Activated naive CD4-positive, alpha-beta T cell treated with anti-CD3 and anti-CD28 coated beads for 36 hours (primary cell): ENCODE measurements at places on chromosomes 4 and X. TPM values are rescaled to one million over a fixed set of nuclear protein-coding genes. Genes with fewer than 3 reads are reported as not detected.

HOPX gene
- total RNA-seq: 14.7 TPM

DMP1 gene
- not detected for total RNA-seq

GRCh38 chr4:37665333-37666320 lies 20.5 kb downstream of the RELL1 start:
- H3K4me3 ChIP-seq: no peak overlapping the region
- no peak for DNase-seq
- no peaks in the 10 kb centered on the region for H3K27me3 ChIP-seq
- H3K27ac ChIP-seq: no peak overlapping the region
- H3K4me1 ChIP-seq: peaks cover 41% of the 10 kb centered on the region

- no peak overlapping the region for H3K27ac ChIP-seq
- H3K27me3 ChIP-seq: no peaks in the 10 kb centered on the region
- no peaks in the 10 kb centered on the region for H3K4me1 ChIP-seq
- no peaks in the 10 kb centered on the region for H3K36me3 ChIP-seq
- H3K4me3 ChIP-seq: no peak overlapping the region
Observed at GRCh38 chr4:91304292-91304691, 999.5 kb upstream of the GRID2 start.

GRCh38 chrX:55996649-55997048 lies 235.5 kb upstream of the KLF8 start:
- no peak overlapping the region for H3K4me3 ChIP-seq
- H3K36me3 ChIP-seq: peaks cover 10% of the 10 kb centered on the region
- no peaks in the 10 kb centered on the region for H3K4me1 ChIP-seq
- no peak overlapping the region for H3K27ac ChIP-seq
- no peaks in the 10 kb centered on the region for H3K27me3 ChIP-seq

DNA sequence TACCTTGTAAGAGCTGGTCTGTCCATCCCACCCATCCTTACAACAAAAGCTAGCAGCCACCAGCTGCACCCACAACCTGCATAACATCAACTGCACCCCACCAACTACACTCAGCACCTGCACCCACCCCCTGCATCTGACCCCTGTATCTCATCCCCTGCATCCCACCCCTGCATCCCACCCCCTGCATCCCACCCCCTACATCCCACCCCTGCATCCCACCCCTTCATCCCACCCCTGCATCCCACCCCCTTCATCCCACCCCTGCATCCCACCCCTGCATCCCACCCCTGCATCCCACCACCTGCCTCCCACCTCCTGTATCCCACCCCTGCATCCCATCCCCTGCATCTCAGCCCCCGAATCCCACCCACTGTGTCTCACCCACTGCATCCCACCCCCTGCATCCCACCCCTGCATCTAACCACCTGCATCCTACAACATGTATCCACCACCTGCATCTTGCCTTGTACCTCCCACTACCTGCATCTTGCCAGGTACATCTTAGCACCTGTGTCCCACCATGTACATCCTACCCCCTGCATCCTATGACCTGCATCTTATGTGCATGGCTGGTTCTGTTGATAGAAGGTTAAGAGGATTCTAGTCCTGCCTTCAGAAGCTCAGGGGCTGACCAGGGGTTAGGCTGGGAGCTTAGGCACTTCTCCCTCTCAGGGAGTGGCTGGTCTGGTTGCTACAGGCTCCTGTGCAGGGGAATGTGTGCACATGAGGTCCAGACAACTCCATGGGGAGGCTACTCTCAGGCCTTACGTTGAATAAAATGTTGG lies 9.4 kb downstream of the TMEM271 start:
- no peak overlapping the region for H3K27ac ChIP-seq
- H3K36me3 ChIP-seq: no peaks in the 10 kb centered on the region
- H3K4me3 ChIP-seq: no peak overlapping the region
- no peak for DNase-seq
- H3K27me3 ChIP-seq: peaks cover 14% of the 10 kb centered on the region

- H3K4me1 ChIP-seq: no peaks in the 10 kb centered on the region
- no peak for DNase-seq
- no peak overlapping the region for H3K4me3 ChIP-seq
- no peak overlapping the region for H3K27ac ChIP-seq
- peaks cover 15% of the 10 kb centered on the region for H3K27me3 ChIP-seq
Observed at GRCh38 chr4:107808572-107808971, 16.2 kb upstream of the SGMS2 start.

- H3K4me1 ChIP-seq: no peaks in the 10 kb centered on the region
- DNase-seq: no peak
- no peak overlapping the region for H3K4me3 ChIP-seq
- H3K27ac ChIP-seq: no peak overlapping the region
- no peaks in the 10 kb centered on the region for H3K36me3 ChIP-seq
Observed at GRCh38 chr4:76637712-76638361, 202.8 kb downstream of the SHROOM3 start.

- no peak overlapping the region for H3K27ac ChIP-seq
- no peaks in the 10 kb centered on the region for H3K4me1 ChIP-seq
- no peaks in the 10 kb centered on the region for H3K27me3 ChIP-seq
- H3K36me3 ChIP-seq: no peaks in the 10 kb centered on the region
Observed at GRCh38 chrX:143781103-143781502, 60.6 kb upstream of the SPANXN2 start.

- no peak for DNase-seq
- no peak overlapping the region for H3K4me3 ChIP-seq
- no peaks in the 10 kb centered on the region for H3K4me1 ChIP-seq
Observed at GRCh38 chrX:42519666-42520231, 258.2 kb downstream of the PPP1R2C start.

- no peaks in the 10 kb centered on the region for H3K36me3 ChIP-seq
- no peak overlapping the region for H3K27ac ChIP-seq
- no peaks in the 10 kb centered on the region for H3K27me3 ChIP-seq
Observed at GRCh38 chr4:179880756-179881155, 2362.4 kb upstream of the TENM3 start.

DNA sequence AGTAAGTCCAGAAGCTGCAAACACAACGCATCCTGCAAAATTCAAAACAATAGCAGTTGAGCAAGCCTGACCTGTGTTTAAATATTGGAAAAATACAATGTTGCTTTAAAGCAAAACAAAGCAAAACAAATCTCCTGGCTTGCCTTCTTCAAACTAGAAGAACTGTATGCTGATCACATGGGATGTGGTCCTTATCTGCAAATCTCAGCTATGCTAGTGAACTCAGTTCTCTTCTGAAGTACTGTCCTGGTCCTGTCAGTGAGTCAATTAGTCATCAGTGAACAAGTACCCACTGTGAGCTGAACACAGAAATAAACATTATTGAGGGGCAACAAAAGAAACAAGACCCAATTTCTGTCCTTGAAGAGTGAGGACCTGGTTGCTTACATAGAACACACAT lies 522.5 kb downstream of the SMARCA1 start:
- H3K4me1 ChIP-seq: no peaks in the 10 kb centered on the region
- no peak overlapping the region for H3K4me3 ChIP-seq
- H3K36me3 ChIP-seq: no peaks in the 10 kb centered on the region
- no peak for DNase-seq

- peaks cover 4% of the 10 kb centered on the region for H3K27me3 ChIP-seq
- no peak overlapping the region for H3K27ac ChIP-seq
- no peaks in the 10 kb centered on the region for H3K36me3 ChIP-seq
- no peak for DNase-seq
- H3K4me3 ChIP-seq: no peak overlapping the region
- H3K4me1 ChIP-seq: no peaks in the 10 kb centered on the region
Observed at GRCh38 chrX:12758291-12758690, 32.9 kb upstream of the PRPS2 start.
